Urothelium cell line (cell line): ENCODE measurements at places on chromosomes 11 and 22.
A peak's percentile ranks its signal among the peaks of the same experiment; 100 is the strongest.

DNA sequence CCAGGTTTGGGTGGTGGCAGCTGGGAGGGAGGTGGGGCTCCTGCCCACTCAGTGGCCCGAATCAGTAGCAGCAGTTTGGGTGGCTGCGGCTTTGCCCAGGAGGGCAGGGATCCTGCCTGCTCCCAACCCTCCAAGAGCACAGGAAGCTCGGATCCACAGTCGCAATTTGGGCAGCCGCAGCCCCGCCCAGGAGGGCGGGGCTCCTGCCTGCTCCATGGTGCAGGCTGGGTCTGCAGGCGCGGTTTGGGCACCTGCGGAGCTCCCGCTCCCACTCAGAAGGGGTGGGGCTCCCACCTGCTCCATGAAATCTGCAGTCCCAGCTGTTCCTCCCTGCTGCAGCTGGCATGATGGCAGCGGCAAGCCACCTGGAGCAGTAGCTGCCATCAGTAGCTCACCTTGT, 38.1 kb upstream of the CALCB start:
- DNase-seq = no peak

DNA sequence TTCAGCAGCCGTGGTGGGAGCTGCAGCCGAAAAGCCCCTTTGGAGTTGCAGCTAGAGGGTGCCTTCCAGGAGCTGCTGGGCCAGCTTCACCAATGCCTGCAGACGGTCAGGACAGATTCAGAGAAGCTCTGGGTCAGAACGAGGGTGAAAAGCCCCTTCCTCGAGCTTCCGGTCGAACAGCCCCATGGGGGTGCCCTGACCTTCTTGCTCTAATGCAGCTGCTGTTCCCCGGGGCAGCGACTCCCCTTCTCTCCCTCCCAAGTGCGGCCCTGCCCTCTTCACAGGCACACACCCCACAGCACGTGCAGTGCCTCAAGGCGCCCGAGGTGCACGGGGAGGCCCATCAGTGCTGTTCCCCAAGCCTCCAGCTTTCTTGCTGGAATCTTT, 9.6 kb upstream of the IFITM3 start:
- DNase-seq = no peak

- no peak for DNase-seq
Observed at GRCh38 chr11:7165911-7166310, 77.1 kb downstream of the RBMXL2 start.

DNA sequence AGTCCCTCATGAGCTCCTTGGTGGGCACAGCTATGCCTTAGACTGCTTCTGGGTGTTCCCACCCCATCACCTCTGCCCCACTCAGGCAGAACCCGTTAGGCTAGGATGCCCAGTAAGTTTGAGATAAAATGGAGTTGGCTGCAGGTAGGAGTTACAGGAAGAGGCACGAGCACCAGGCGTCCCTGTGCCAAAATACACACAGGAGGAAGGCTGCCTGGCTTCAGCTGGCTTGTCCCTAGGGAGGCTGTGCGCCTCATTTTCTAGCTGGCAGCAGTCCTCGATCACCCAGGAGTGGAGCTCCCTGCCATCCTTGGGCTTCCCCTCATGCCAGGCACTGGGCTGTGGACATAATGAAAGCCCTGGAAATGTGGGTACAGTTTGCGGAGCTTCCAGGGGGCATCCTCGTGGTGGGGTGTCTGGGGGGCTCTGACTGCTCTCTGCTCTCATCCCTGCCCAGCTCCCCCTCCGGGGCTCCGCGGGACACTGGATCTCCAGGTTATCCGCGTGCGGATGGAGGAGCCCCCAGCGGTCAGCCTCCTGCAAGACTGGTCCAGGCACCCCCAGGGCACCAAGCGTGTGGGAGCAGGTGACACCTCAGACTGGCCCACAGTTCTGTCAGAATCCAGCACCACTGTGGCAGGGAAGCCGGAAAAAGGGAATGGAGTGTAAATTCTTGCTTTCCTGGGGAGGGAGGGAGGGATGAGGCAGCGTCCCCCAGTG, 12.3 kb upstream of the MARK2 start:
- DNase-seq = no peak

DNA sequence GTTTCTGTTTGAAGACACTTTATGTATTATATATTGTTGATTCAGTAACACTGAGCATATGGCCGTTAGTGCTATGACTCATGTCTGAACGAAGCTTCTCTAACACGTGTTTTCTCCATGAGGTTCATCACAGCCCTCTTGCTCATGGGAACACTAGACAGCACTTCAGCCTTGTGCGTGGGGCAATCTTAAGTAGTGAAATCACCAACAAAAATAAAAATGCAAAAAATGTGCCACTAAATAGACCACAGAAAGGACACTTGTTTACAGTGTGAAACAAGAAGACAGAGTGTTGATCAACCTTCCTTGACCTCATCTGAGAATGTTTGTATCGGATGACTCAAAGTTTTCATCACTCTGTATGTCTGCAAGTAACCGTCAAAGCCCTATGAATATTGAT, 94.5 kb downstream of the FDX1 start:
- peak; percentile 32 for DNase-seq

GRCh38 chr22:38554281-38554680, 15.7 kb downstream of the DMC1 start:
- DNase-seq = no peak

DNA sequence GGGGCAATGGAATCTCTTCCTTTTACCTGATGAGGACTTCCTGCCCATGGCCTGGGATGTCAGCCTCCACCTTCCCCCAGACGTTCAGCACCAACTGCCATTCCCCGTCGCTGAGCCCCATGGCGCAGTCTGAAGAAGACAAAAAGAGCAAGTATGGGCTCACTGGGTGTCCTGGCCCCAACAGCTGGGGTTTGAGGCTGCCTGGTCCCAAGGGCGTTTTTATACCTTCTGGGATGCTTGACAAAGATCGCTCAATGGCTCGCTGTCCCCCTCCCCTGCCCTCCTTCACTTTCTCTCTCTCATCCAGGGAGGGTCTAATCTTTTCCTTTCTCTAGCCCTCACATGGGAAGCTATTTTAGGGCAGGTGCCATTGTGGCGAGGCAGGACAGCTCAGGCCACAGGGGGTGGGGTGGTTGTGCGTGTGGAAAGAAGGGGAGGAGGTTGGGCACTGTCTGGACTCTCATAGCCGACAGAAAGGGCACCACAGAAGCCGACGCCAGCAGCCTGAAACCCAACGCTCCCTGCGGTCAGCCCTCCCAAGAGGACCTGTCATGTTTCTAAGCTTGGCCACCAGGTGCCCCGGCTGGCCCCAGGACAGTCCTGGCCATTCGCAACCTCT, at the start of gene MB:
MB (minus strand) TSS at position 193 of the 619 bp plus-strand sequence; CDS start at position 121, 72 bp downstream.
- no peak for DNase-seq

- DNase-seq = no peak
Observed at GRCh38 chr11:37394236-37394870, 796.3 kb upstream of the RAG2 start.

DNA sequence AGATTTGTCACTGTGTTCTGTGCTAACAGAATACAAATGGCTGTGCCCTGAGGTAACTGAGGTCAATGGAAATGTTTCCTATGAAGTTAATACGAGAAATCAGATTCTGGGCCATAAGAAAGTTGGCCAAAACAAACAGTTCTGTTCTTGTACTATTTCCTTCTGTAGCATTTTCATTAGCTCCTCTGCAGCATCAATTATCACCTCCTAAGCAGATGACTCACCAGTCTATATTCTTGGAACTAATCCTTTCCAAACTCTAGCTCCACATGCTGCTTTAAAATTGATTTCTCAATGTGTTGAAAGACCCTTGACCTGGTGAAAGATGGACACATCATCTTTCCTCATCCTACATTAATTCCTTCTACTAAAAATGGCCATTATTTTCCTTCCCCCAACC, 736.0 kb downstream of the NELL1 start:
- no peak for DNase-seq
